Stimulated activated CD8-positive, alpha-beta memory T cell treated with anti-CD3 and anti-CD28 coated beads, Interleukin-7, amount 100 ng/mL, for 1 hour (primary cell): ENCODE measurements at places on chromosomes 11 and 22.

GRCh38 chr11:27701355-27702105 is 1.3 kb upstream of the BDNF start:
- no peak for DNase-seq

GRCh38 chr11:106551744-106552673 is 466.3 kb downstream of the GUCY1A2 start:
- no peak for DNase-seq

DNA sequence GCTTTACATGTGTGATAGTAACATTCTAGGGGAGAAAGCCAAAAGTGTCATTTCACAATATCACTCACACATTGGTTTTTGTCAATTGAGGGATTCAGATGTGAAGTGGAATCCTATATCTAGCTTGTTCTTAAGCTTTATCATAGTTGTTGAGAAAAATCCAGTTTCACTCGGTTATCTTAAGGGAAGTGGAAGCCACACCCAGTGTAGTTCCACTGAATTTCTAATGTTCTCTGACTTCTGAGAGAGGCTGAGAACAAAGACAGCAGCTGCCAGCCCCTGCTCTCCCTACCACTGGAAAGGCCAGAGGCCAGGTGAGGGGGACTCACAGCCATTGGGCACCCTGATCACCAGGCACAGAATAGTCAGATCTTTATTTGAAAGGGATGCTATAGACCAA is 53.7 kb downstream of the THAP12 start:
- no peak for DNase-seq

DNA sequence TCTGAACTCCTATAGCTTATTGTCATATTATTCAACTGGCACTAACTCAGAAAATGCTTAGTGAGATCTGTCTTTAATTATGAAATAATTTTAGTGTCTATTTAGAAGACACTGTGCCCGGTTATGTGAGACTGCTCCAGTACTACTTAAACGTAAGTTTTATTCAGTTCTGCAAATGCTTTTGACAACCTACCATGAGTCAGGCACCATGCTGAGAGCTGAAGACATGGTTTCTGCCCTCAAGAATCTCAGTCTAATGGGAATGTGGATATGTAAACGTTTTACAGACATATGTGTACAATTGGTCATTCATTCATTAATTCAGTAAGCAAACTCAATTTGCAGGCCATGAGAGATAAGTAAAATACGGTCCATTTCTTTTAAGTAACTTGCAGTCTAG is 40.0 kb downstream of the DCUN1D5 start:
- no peak for DNase-seq

DNA sequence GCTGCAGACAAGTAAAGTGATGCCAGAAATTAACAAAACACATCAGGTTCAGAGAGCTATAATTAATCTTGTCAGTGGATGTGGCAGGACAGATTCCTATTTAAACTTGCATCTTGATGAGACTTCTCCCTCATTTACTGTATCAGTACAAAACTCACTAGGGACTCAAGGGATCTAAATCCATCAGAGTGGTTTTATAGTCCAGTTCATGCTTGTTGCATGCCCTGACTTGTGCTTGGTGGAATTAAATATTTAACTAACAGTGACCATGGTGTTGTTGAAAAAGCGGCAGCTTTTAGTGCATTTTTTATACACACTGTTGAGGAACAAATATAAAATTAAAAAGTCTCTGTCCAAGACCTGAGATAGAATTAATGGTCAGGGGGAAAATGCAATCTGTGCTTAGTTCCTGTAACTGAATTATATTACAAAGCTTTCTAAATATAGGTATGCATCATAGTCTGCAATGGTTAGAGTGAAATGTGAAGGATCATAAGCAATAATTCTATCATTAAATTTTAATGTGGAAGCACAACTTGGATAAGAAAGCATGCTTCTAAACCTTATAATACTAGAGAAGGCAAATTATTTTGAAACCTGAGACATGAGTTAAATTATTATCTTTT is 1475.5 kb upstream of the TENM4 start:
- no peak for DNase-seq

DNA sequence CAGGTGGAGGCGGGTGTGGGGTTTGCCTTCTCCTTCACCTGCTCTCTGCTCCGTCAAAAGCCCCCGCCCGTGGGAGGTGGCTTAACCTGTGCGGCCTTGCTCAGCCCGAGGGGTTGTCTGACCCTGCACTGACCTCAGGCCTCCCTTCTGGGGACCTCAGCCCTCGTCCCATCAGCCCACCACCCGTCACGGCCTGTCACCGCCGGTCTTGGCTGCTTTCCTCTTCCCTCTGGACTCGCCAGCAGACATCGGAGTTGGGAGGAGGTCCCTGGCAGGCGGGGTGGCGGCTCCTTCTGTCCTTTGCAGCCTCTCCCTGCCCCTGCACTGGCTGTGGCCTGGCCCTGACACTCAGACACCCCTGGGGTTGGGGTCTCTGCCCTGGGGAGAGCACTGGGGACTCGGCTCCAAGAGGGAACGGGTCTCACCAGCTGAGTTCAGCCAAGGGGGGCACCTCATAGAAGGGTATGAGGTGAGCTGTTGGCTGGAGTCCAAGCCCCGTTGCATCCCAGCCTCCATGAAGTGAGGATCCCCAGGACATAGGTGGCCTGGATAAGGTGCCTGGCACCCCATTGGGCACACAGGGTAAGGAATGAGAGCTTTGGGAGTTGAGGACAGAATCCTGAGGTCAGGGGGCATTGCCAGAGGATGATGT is 999.6 kb downstream of the BRD1 start:
- DNase-seq = no peak

DNA sequence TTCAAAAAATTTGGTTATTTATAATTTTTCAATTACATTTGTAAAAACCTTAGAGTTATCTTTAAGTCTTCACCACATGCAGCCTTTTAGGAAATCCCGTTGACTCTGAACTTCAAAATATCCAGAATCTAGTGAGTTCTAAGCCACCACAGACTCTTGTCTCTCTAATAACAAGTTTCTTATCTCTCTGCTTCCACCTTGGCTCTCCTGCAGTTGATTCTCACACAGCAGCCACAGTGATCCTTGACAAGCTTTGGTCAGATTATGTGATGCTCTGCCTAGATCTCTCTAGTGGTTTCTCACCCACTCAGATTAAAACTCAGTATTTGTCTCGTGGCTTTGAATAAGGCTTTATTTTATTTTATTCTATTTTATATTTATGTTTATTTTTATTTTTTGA is 8.6 kb downstream of the HSD17B12 start:
- DNase-seq = no peak

GRCh38 chr11:115496892-115497291 is 7.3 kb downstream of the CADM1 start:
- no peak for DNase-seq

- DNase-seq = no peak
Observed at GRCh38 chr11:121483805-121484480, 31.2 kb upstream of the SORL1-AS1 start.

DNA sequence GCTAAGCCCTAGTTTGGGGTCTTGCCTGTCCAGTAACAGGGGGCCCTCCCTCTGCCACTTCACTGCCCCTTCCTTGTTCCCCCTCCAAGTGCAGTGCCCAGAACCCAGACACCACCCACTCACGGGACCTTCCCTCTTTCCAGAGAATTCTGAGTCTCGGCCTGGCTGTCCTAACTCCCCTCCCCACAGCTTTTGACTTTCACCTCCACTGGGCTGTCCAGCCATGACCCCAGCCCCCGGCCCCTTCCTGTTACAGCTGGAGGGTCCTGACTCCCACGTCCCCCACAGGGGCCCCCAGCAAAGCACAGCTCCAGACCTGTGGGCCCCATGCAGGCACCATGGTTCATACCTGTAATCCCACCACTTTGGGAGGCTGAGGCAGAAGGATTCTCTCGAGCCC is 71.5 kb downstream of the BRD1 start:
- no peak for DNase-seq

- DNase-seq = no peak
Observed at GRCh38 chr11:5364214-5364613, 12.9 kb downstream of the OR51B6 start.

- no peak for DNase-seq
Observed at GRCh38 chr11:120123946-120124345, 14.0 kb downstream of the TRIM29 start.

DNA sequence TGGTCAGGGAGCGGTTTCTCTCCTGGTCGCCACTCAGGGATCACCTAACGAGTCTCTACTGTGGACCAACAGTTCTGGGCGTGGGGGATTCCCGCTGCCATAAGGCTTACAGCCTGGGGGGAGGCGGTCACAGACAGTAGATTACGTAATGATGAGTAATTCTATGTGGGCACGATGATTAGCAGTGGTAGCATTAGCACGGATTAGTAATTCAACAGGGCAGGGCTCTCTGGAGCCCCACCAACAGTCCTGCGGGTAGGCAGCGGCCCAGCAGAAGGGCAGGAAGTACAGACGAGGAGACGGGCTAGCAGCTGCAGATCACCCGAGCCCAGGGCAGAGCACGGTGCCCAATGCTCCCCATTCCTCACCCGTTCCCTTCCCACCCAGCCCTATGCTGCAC is 3.6 kb downstream of the SHISAL1 start:
- no peak for DNase-seq

GRCh38 chr22:44884562-44884961 is 125.2 kb downstream of the PHF21B start:
- no peak for DNase-seq

GRCh38 chr11:61753672-61754071 is 1.2 kb downstream of the MYRF start:
- no peak for DNase-seq

DNA sequence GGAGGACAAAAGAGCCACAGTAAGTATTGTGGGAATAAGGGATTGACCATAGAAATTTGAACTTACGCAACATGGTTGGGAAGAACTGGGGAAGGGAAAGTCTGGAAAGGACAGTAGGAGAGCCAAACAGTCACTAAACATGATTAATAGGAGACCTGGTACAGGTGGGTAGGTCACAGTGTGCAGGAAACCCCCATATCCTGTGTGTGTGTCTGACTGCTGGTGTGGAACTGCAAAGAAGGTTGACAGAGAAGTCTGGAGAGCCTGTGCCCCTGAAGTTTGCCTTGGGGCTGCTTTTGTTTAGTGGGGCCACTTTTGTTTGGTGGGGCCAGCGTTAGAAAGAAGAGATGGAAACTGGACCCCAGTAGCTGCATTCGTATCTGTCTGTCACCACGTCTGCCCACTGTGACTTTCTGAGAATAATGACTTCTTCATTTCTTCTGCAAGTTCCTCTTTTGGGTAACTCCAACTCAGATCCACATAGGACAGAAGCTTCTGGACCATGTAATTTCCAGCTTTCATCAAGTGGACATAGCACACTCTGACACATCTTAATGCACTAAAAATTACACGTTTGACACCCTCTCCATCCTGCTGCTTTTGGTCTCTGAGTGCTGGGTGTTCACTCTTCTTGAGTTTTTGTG is 126.8 kb upstream of the RAG2 start:
- no peak for DNase-seq

DNA sequence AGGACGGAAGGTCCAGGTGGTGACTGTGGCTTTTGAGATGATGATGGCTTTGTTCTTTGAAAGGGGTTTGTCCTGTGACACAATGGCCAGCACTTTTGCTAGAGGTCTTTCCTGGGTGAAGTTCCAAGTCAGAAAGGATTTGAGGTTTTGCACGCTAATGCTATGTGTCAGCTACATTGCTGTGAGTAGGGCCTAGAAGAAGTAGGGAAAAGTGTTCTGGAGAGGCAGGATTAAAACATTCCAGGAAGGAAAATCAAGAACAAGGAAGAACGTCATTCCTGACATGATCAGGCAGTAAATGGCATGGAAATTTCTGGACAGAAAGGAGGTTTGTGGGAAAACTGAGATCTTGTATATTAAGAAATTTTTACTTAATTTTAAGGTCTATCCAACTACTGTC is 290.7 kb downstream of the NTM start:
- DNase-seq = no peak

- DNase-seq = no peak
Observed at GRCh38 chr11:469684-470560, 19.8 kb downstream of the PTDSS2 start.

GRCh38 chr11:133576351-133576750 is 44.0 kb upstream of the OPCML start:
- no peak for DNase-seq

DNA sequence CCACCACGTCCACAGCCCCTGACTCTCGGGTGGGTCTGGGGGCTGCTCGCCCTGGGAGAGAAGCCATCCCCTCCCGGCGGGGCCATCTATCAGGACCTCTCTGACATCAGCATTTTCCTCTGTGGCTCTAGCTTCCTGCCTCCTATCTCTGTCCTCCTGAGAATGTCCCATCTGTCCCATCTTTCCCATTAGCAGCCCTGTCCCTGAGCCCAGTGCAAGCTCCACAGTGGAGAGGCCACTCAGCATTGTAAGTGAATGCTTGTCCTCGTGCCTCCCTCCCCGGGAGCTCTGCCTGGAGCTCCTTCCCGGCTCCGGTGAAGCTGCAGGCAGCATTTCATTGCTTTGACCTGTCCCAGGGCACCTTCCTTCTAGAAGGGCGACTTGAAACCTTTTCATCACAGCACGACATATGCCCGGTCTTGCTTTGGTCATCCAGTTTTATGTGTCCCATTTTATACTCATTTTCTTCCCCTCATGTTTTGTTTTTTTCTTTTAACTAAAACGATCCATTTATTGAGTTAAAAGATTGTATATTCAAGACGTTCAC is 49.7 kb downstream of the RTN4R start:
- DNase-seq = no peak

DNA sequence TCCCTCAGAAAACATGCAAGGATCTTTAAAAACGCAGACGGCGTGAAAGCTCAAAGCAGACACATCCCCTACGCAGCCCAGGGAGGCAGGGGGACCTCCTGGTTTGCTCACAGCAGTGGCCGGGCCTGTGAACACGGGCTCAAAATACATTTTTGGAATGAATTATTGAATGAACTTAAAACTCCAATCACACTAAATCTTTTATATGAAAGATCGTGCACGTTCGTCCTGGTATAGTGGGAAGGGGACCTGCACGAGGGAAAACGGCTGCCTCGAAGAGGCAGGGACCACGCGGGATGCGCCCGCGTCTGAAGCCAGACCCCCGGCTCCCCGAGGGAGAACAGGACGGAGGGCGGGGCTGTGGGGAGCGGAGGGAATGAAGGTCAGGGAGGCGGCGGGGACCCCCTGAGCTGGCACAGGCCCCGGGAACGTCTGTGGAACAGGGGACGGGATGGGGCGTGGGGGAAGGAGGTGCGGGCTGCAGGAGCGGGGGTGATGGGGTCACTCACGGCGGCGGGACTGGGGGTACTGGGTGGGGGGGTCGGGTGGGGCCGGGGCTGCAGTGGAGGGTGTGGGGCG is 1.3 kb upstream of the PANX2 start:
- no peak for DNase-seq

GRCh38 chr22:25485626-25486545 is 78.6 kb upstream of the GRK3 start:
- DNase-seq = no peak

DNA sequence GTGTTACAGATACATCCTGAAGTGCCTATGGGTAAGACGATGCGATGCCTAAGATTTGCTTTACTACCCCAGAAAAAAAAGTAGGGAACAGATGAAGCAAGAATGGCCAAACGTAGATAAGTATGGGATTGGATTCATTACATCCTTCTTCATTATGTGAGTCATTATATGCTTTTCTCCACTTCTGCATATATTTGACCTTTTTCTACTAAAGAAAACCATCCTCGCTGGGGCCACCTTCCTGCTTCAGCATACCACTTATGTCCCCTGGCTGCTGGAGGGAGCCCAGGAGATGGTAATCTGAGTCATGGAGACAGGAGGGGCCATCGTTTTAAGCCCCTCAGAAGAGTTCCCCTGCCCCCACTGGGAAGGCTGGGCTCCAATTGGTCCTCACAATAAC is 14.4 kb upstream of the KLHL35 start:
- DNase-seq = no peak

GRCh38 chr11:14538926-14539554 is 18.9 kb upstream of the PSMA1 start:
- DNase-seq = no peak
